ENCODE measurements at places on chromosomes 5 and 9. TPM values are rescaled to one million over a fixed set of nuclear protein-coding genes. Genes with fewer than 3 reads are reported as not detected.

The CNOT6 gene
- total RNA-seq = 33.7 TPM

The RNF183 gene
- not detected for total RNA-seq

The EIF4EBP3 gene
- 3.6 TPM for total RNA-seq

The SMARCA2 gene
- total RNA-seq = 49.9 TPM

The C9orf72 gene
- total RNA-seq = 2.3 TPM

The CCNH gene
- total RNA-seq = 31.6 TPM

The SLC1A1 gene
- 6.4 TPM for total RNA-seq

GRCh38 chr5:17196697-17197096, 20.7 kb upstream of the BASP1 start:
- no peak for DNase-seq

DNA sequence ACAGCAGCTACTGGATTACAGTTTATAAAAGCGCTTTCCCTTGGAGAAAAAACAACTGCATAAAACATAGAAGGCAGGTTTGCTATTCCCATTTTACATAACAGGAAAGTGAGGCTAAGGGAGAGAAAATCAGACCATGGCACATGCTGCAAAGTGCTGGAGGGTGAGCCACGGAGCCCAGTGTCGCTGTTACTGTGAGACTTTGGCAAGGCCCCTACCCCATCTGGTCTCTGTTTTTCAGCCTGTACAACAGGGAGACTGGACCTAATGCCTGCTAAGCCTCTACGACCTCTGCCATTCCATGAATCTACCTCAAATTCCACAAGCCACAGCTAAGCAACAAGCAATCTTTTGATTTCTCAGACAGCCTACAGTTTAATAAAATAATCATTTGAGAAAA, 139.2 kb downstream of the GABBR2 start:
- DNase-seq = no peak

DNA sequence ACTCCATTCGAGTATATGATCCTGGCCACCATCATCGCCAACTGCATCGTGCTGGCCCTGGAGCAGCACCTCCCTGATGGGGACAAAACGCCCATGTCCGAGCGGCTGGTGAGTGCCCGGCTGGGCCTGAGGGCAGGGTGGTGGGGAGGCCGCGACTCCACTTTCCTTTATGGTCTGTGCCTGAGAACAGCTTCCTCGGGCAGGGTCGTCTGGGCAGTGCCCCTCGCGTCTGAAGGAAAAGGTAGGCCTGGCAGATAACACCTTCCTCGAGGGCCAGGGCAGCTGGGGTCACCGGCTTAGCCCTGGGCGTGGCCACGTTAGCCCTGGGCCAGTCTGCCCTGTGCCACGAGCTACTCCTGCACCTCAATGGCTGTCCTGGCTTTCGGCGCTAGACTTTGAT, 1.5 kb downstream of the CACNA1B start:
- no peak for DNase-seq

GRCh38 chr5:3858524-3858923, 262.9 kb downstream of the IRX1 start:
- no peak for DNase-seq

DNA sequence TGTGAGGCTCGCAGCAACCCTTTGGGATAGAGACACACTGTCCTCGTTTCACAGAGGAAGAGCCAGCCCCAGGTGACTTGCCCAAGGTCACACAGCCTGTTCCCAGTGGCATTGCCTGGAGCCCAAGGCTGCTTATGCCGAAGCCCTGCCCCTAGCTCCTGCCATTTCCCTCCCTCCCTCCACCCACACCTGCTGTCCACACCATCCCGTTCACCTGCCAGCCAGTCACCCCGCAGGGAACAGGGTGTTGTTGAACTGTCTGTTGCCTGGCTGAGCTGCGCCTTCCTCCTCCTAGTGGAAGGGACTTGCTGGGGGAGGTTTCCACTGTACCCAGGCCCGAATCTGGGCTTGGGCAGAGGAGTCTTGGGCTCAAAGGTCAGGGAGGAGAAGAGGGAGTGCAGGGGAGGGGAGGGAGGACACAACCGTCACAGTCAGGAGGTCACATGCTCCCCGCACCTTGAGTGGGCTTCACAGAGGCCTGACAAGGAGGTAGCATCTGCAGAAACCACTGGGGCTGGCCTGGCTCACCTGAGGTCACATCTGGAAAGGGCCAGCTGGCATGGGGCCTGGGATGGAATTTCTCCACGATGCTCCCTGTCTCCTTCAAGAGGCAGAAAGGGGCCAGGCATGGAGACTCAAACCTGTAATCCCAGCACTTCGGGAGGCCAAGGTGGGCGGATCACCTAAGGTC, 6.3 kb downstream of the TTC16 start:
- DNase-seq = no peak

- no peak for DNase-seq
Observed at GRCh38 chr5:5294429-5294828, 128.0 kb upstream of the ICE1 start.

- no peak for DNase-seq
Observed at GRCh38 chr9:129769669-129770068, 16.8 kb upstream of the PTGES start.

GRCh38 chr5:163163858-163164257, 273.5 kb upstream of the CCNG1 start:
- no peak for DNase-seq

DNA sequence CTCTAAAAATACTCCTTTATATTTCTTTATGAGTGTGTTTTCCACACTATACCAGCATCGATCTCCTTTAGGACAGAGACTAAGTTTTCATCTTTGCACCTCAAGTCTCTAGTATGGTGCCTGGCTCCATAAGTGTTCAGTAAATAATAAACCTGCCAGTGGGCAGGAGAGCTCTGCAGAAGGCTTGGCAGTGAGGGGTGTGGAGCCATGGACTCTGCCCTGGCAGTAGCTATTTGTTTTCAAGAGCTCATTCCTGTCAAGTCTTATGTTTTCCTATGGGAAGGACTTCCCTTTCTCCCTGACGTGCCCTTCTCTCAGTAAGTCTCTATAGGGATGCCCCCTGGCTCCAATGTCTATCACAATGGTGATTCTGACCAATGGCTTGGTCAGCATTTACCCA, 252.2 kb downstream of the PIK3R1 start:
- no peak for DNase-seq

DNA sequence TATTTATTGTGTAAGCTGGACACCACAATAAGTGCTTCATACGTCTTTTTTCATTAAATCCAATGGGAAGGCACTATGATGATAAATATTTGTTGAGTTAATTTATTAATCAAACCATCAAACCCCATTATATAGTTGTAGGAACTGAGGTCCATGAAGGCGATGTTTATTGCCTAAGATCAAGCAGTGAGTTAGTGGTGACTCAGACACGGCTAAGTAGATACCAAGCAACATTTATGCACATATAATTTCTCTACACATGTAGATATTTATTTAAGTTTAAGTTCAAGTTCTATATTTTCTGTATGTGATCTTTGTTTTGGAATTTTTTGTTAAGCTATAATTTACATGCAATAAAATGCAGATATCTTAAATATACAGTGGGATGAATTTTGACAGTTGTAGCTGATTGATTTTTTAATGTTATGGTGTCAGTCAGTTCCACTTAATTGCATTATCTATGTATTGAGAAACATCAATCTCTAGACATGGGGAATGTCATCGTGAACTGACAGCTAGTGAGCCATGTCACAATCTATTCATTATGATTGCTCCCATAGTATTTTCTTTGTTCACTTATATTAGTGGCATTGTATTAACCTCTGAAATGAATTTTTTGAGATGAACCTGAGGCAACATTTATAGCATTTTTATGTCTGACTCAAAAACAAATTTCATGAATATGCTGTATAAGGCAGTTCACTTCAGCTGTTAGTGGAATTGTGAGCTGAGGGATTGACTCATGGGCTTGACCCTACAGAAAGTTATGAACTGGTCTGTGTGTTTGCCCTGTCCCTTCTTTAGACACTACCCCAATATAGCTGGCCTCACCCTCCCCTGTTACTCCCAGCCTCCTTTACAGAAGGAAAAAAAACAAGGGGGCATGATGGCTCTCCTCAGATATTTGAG, 11.9 kb upstream of the GARNL3 start:
- DNase-seq = no peak

DNA sequence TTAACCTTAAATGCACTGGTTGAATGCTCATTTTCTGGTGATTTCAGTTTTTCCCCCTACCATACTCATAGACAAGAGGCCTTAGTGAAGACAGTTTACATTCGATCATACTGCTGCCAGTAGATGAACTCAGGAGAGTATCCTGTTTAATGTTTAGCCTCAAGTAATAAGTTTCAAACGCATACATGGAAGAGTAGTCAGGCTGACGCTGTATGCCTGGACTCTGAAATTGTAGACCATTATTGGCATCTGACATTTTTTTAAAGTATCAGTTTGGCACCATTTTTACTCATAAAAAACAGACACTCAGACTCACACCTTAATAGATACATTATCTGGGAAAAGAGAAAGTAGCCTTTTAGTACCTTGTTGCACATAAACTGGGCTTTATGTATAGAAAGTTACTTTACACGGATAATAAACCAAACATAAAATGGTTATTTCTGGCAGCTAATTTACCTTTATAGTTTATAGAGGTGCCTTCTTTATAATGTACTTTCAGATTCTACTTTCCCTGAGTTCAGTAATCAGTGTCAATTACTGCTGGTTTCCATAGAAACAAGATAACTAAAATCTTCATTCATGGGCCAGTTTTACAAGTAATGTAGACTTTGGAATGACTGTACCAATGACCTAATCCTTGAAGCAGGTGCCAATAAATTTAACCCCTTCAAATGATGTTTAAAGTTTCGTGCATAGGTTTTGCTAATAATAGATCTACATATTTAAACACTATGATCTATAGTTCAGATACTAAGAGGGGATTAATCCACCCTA, 183.8 kb upstream of the ITGA1 start:
- no peak for DNase-seq

DNA sequence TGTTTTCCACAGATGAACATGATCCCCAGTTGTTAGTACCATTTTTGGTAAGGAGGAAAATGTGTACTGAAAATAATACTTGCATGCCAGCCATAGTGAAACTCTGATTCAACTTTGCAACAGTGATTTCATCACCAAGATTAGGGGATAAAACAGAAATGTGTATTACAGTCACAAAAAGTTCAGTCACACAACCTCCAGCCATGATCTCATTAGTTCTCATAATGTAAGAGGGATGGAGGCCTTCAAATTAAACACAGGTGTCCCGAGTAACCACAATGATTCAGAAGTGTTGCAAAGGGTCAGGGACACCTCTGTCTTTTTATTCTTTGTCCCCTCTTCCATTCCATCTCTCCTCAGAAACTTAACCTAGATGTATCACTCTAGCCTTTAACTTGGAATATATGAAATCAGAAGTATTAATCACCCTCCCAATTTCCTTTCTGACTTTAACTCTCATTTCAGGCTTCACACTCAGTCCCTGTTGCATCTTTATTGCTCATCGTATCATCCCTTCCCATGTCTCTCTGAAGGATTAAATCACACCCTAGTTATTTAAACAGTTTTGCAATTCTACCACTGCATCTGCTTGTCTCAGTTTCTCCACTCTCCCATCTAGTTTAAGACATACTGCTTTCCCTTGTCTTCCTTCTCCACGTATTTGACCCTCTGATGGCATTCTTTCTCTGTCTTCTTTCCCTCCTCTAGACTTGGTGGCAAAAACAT, 291.2 kb downstream of the ADAMTS6 start:
- peak; percentile 99 for DNase-seq

GRCh38 chr5:140207250-140207964, 32.4 kb downstream of the CYSTM1 start:
- no peak for DNase-seq

GRCh38 chr9:132002643-132003318, 76.9 kb downstream of the MED27 start:
- peak; percentile 27 for DNase-seq

DNA sequence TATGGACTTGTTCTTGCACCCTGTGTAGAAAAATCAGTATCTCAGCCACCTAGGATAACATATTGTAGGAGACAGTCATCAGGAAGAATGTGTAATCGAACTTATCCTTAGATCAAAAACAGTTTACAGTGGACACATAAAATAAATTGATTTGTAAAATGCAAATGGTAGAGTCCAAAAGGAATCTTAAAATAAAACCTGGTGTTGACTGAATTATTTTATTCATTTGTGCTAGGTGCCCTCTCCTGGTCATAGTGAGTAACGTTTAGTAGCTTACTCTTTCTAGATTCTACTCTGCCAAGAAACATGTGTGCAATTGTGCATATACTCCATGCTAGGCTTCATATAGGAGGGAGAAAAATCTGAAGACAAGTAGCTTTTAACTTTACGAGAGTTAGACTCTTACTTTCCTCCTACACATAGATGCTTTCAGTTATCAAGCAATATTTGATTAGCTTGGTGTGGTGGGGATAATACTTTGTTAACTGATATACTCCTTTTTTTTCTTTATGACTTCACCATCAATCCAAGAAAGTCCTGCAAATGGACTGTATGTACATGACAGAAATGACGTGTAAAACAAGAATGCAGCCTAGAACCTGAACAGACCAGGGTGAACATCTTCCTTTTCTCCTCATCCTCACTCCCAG, 23.7 kb upstream of the LOX start:
- peak; percentile 44 for DNase-seq

GRCh38 chr5:155954701-155955445, 372.1 kb upstream of the SGCD start:
- DNase-seq = peak; percentile 33

- DNase-seq = peak; percentile 96
Observed at GRCh38 chr5:111735583-111736270, 21.3 kb downstream of the NREP start.

DNA sequence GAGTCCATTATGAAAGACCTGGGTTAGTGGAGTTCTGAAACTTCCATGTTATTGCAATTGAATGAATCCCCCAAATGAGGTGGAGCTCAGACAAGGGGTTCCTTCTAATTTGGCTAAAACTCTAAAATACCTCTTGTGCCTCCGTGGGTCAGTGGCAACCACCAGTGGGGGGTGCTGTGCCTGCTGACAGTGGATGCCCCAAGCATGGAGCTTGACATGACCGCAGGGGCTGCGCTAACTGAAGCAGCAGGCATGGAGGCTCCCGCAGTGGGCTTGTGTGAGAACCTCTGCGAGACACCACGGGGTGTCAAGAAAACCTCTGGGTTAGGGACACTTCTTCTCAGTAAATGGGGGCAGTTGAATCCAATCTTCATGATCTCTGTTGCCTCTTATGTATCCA, 200.5 kb downstream of the DRD1 start:
- DNase-seq = no peak

GRCh38 chr5:159181152-159181551, 28.2 kb downstream of the RNF145 start:
- DNase-seq = no peak

GRCh38 chr9:16535555-16535954, 334.9 kb downstream of the BNC2 start:
- no peak for DNase-seq

Data from astrocyte (in vitro differentiated cells and primary cell).